Memory B cell (primary cell): ENCODE measurements at places on chromosomes 16 and 17.

GRCh38 chr16:10136916-10137315, 45.3 kb downstream of the GRIN2A start:
- DNase-seq: no peak
- peaks cover 1% of the 10 kb centered on the region for H3K4me1 ChIP-seq
- no peak overlapping the region for H3K27ac ChIP-seq
- no peaks in the 10 kb centered on the region for H3K36me3 ChIP-seq
- peaks cover 2% of the 10 kb centered on the region for H3K27me3 ChIP-seq

- H3K4me3 ChIP-seq: no peak overlapping the region
- H3K36me3 ChIP-seq: no peaks in the 10 kb centered on the region
- no peak for DNase-seq
- no peak overlapping the region for H3K27ac ChIP-seq
These were observed 3.0 kb downstream of the TBC1D16 start for GRCh38 chr17:80032614-80033171.

- DNase-seq: no peak
- H3K36me3 ChIP-seq: no peaks in the 10 kb centered on the region
- H3K4me3 ChIP-seq: no peak overlapping the region
- no peak overlapping the region for H3K27ac ChIP-seq
- no peaks in the 10 kb centered on the region for H3K27me3 ChIP-seq
These were observed 207.3 kb downstream of the NTN1 start for GRCh38 chr17:9228408-9229159.

GRCh38 chr17:77882040-77882439, 76.5 kb upstream of the TNRC6C start:
- H3K27me3 ChIP-seq: peaks cover 10% of the 10 kb centered on the region
- peaks cover 53% of the 10 kb centered on the region for H3K4me1 ChIP-seq

DNA sequence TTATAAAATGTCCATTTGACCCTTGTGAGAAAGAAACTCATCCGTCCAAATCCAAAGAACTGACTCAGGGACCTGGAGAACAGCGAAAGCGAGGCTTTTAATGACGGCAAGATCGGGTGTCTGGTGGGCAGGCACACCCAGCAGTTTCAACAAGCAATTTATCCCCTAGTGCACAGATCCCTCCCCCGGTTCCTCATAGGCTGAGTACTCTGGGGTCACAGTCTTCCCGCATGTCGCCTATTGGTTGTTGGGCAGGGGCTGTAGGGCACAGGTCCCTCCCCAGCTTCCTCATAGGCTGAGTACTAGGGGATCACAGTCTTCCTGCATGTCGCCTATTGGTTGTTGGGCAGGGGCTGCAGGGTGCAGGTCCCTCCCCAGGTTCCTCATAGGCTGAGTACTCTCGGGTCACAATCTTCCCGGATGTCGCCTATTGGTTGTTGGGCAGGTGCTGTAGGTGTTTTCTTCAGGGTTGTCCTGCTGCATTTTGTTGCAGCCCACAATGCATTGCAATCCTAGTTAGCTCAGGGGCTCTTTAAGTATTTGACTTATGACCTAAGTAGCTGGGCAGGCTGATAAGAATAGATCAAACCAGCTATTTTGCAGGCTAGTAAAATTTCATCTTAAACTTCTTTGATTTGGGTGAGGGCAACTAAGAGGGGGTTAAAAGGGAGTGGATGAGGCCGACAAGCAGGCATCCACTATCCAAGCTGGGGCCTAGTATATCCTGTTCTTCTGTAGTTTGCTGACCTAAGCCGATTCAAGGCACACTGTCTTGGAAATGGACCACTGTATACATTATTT, 3.6 kb upstream of the UTS2R start:
- peaks cover 10% of the 10 kb centered on the region for H3K4me1 ChIP-seq
- no peak overlapping the region for H3K27ac ChIP-seq
- peaks cover 6% of the 10 kb centered on the region for H3K27me3 ChIP-seq
- H3K36me3 ChIP-seq: no peaks in the 10 kb centered on the region
- H3K4me3 ChIP-seq: no peak overlapping the region

DNA sequence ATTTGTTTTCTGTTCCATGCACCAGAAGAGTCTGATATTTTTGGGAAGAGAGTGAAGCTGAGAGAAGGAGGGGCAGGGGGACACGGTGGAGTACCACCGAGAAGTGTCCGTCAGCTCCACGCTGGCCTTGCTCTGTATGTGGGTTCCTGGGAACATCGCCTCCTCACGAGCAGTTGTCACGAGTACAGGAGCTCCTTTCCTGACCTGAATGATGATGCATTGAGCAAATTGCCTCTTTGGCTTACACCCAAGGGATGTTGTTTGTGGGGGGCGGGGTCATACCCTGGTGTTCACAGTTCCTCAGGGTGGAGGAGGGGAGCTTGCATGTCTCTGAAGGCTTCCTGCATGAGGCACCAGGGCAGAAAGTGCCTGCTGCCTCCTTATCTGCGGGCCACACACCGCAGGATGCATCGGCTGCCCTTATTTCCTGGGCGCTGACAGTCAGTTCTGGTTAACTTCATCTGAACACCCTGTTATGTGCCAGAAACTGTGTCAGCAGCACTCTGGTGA, 36.2 kb downstream of the RGS9 start:
- H3K27ac ChIP-seq: no peak overlapping the region
- H3K4me3 ChIP-seq: no peak overlapping the region
- H3K27me3 ChIP-seq: peaks cover 10% of the 10 kb centered on the region
- H3K36me3 ChIP-seq: peaks cover 2% of the 10 kb centered on the region
- peaks cover 17% of the 10 kb centered on the region for H3K4me1 ChIP-seq
- DNase-seq: no peak

DNA sequence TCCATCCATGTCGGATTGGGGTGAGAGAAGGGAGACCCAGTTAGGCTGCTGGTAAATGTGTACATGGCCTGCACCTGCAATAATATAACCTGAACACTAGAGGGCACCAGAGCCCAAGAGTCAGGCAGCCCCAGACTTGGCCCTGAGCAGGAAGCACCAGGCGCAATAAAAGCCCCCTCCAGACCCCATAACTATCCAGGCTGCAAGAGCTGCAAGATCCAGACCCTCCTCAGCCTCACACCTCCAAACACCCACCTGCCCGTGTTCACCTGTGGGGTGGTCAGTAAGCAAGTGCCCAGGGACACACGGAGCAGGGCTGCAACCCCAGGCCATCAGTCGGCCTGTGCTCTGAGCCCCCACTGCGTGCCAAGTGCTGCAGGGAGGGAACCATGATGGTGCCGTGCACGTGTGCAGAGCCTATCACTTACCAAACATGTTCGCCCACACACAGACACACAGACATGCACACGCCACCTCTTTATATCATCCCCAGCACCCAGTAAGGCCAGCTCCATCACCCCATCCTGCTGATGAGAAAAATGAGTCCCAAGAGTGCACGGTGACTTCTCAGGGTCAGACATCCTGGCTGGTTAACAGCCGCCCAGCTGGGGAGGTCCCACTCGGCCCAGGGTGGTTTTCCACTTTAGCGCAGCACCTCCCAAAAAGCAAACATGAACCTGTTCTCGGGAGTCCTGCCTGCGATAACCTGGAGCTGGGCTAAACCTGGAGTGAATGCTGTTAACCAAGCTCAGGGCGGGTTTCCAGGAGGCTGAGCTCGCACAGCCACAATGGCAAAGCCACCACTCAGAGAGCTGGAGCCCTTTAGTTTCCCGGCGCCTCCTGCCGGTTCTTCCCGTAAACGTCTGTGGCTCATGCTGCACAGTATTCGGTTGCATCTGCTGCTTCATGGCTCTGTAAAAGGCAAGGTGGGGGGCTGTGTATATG, 439.8 kb downstream of the SOX9 start:
- no peaks in the 10 kb centered on the region for H3K4me1 ChIP-seq
- peaks cover 3% of the 10 kb centered on the region for H3K27me3 ChIP-seq
- DNase-seq: peak; percentile 36
- no peak overlapping the region for H3K27ac ChIP-seq
- no peaks in the 10 kb centered on the region for H3K36me3 ChIP-seq
